AG08396 (cell line): ENCODE measurements at places on chromosomes 4 and X.

DNA sequence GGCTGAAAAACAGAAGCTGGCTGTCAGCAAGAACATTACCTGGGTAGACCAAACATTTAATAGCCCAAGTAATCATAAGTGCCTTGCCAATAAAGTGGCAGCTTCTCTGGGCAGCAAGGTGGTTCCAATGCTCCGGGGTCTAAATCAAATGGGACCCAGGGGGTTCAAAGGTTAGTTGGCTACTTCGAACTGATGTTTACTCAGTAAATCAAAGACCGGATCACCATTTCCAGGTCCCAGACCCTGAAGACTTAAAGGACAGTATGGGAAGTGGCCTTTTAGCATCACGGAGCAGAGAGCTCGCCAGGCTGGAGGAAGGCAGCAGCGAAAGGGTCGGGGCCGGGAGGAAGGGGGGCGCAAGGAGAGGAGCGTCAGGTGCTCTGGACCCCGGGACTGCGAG, 1.0 kb downstream of the SH3KBP1 start:
- no peak for DNase-seq

DNA sequence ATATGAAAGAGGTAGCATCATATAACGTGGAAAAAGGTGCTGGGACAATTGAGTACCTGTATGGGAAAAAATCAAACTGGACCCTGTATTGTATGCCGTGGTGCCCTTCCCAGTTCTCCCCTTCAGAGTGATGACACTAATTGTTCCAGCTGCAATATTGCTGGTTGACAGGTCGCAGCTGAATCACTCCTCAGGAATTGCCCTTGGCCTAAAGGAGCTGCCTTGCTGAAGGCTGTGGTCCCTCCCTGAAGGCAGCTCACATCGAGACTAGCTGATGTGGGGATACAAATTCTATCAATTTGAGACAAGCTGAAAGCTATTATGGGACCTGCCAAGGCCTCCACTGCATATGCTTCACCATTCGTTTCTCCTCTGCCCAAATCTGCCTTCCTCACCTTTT, 39.3 kb upstream of the CXCL8 start:
- DNase-seq, result no peak

DNA sequence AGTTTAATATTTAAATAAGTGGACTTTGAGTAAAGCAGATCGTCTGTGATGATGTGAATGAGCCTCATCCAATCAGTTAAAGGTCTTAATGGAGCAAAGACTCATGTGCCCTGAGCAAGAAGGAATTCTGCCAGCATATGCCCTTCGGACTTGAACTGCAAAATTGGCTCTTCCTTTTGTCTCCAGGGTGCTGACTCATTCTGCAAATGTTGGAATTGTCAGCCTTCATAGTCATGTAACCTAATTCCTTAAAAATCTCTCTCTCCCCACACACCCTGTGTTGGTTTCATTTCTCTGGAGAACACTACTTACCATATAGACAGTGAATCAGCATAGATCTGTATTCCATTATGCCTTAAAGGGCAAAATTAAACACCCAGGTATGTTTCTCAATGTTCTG, 609.8 kb upstream of the GALNTL6 start:
- no peak for DNase-seq

- no peak for DNase-seq
Observed at GRCh38 chrX:148522006-148522405, 21.6 kb downstream of the AFF2 start.

GRCh38 chr4:7218686-7219085, 26.3 kb downstream of the SORCS2 start:
- DNase-seq, result no peak

- no peak for DNase-seq
Observed at GRCh38 chrX:24294619-24295018, 19.2 kb downstream of the SUPT20HL2 start.

- no peak for DNase-seq
Observed at GRCh38 chrX:153925387-153925738, 701 bp downstream of the ARHGAP4 start.

DNA sequence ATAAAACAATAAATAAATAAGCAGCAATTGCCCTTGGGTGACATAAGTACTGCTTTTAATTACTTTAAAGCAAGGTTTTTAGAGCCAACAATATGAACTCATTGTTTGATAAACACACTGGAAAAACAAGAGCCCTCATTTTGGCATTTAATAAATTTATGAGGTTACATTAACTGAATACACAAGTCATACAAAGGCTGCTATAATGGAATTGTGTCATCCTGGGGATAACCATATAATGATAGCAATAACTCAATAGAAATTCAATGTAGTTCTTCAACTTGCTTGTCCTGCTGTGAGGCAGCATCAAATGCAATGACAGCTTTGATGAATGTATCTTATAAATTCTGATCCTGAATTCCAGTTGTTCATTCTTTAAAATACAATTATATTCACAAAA, 1512.5 kb downstream of the STIM2 start:
- DNase-seq, result no peak

DNA sequence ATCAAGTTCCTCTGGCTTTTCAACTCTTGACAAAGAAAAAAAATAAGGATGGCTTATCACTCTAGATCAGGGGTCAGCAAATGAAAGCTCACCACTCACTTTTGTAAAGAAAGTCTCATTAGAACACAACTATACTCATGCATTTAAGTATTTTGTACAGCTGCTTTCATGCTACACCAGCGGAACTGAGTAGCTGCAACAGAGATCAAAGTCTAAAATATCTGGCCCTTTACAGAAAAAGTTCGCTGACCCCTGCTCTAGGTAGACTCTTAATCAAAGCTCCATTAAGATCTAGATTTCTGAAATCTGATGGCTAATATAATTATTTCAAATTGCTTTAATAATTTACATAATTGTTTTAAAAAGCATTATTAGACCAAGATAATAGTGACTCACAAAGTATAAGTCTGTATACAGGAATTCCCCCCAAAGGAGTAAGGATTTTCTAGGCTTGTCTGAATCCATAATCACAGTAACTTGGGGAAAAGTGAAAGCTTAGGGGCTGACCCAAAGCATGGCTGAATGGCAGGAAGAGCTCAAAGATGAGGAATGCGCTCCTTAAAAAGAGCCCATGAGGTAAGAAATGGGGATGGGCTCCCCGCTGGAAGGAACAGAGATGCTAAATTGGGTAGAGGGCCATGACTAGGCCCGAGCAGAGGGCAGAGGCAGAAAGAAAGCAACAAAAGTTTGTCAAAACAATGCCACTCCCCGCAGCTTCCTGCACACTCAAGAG, 140.3 kb downstream of the SH3KBP1 start:
- DNase-seq, result no peak

GRCh38 chr4:153040677-153041076, 104.6 kb downstream of the FHDC1 start:
- DNase-seq, result no peak

DNA sequence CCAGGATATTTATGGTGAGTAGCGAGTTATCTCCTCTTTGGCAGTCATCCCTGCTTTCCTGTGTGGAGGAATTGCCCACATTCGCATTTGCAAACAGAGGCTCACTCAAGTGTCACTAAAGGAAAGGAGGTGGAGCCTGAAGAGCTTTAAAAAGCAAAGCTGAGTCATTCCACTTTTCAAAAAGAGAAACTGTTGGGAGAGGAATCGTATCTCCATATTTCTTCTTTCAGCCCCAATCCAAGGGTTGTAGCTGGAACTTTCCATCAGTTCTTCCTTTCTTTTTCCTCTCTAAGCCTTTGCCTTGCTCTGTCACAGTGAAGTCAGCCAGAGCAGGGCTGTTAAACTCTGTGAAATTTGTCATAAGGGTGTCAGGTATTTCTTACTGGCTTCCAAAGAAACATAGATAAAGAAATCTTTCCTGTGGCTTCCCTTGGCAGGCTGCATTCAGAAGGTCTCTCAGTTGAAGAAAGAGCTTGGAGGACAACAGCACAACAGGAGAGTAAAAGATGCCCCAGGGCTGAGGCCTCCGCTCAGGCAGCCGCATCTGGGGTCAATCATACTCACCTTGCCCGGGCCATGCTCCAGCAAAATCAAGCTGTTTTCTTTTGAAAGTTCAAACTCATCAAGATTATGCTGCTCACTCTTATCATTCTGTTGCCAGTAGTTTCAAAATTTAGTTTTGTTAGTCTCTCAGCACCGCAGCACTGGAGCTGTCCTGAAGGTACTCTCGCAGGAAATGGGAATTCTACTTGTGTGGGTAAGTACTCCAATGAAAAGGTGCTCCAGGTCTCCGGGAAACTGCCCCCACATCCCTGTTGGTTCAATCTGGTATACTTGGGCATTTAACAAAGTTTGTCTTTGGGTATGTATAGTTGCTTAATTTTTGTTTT, at the start of gene EGF:
EGF (plus strand) TSS at position 178 of the 890 bp plus-strand sequence; CDS start at position 631, 453 bp downstream.
- peak; percentile 15 for DNase-seq

DNA sequence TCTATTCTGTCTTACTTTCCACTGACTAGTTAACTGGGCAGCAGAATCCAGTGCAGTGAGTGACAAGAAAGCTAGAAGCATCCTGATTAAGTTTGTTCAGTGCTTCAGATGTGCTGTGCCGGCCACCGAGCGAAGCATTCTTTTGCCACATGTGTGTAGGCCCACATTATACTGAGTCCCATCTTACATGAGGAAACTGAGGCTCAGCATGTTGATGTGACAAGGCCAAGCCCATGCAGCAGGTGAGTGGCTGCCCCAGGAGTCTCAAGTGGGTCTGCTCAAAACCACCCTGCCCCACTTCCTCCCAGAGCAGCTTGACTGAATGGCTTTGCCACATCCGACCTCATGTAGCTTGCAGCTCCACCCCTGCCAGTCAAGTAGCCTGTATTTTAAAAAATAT, 50.5 kb downstream of the RHOH start:
- DNase-seq, result no peak

- DNase-seq, result no peak
Observed at GRCh38 chrX:68440442-68440841, 7.1 kb upstream of the OPHN1 start.

GRCh38 chr4:100979736-100980135, 367.6 kb downstream of the PPP3CA start:
- no peak for DNase-seq

- DNase-seq, result no peak
Observed at GRCh38 chrX:148457279-148457678, 43.1 kb upstream of the AFF2 start.

- no peak for DNase-seq
Observed at GRCh38 chr4:174435974-174436373, 86.3 kb downstream of the HPGD start.

DNA sequence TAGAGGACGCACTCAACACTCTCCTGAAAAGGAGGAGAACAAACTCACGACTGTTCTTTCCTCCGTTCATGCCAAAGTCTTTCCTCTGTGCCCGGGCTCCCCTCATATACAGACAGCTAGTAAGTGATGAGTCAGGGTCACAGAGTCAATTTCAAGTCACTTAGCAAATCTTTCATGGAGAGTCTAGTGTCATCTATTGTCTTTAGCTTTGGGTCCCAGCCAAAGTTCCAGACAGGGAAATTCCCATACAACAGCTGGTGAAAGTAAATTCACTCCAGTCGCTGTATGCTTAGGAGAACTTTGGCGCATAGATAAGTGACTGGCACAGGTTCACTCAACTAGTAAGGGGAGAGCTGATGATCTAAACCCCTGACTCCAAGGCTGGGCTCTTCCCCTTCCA, 226.5 kb downstream of the MID1 start:
- no peak for DNase-seq

GRCh38 chr4:63757929-63758328, 651.3 kb downstream of the TECRL start:
- DNase-seq, result no peak

DNA sequence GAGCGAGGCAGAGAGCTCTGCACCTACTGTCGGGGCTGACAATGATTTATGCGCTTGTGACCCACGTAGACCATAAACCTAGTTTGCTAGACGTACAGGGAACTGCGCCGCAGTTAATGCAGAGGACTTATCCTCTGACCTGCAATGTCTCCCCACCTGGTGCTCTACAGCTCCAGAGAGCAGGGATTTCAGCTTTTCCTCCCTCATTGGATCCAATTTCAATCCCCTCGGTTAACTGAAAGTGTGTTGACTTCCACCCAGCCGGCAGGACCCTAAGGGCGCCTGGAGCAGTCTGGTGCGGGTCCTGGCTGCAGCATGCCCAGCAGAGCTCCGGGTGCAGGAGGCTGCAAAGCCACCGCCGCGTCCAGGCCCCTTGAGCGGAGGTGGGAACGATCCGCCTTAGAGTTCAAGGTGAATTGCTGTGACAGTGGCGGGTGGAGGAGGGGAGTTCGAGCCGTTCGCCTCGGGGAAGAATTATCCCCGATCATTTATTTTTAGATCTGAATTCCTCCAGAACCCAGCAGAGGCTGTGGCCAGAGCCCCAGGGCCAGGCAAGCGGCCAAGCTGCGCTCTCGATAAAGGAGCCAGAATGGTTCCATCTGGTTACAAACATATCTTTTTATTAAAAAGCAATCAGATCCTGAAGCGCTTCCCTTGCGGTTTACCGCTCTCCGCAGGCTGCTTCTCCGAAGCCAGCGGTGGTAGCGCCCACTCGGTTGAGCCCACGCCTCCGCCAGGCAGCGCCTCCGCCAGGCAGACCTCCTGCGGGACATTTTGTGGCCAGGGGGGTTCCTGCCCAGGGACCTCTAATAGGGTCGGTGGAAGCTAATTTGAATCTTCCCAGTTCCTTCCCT, 66.0 kb downstream of the FBXO8 start:
- peak; percentile 48 for DNase-seq

DNA sequence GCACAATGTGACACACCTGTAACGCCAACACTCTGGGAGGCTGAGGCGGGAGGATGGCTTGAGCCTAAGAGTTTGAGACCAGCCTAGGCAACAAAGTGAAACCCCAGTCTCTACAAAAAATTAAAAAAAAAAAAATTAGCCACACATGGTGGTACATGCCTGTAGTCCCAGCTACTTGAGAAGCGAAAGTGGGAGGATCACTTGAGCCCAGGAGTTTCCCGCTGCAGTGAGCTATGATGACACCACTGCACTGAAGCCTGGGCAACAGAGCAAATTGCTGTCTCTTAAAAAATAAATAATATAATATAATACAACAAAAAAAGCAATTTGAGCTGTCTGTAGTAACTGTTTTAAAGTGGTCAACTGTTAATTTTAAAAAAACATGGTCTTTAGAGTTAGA, 13.2 kb downstream of the SPOCK3 start:
- no peak for DNase-seq

- DNase-seq, result peak; percentile 37
Observed at GRCh38 chr4:128524311-128524710, 236.7 kb upstream of the PGRMC2 start.

DNA sequence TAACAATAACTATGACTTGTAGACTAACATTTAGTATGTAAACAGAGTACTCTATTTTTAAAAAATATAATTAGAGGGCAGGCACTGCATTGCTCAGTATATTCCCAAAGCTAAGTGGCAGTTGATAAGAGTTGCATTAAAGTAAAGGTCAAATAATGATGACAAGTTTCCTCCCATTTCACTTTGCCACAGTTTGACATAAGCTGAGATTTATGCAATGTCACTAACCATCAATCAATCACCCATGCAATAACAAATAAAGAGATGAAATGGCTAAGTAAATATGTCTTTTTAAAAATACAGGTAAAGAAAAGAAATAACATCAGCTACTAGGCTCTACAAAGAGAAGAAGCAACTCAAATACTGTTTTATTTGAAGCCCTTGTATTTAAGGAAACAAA, 673.4 kb downstream of the PCDH18 start:
- DNase-seq, result no peak

DNA sequence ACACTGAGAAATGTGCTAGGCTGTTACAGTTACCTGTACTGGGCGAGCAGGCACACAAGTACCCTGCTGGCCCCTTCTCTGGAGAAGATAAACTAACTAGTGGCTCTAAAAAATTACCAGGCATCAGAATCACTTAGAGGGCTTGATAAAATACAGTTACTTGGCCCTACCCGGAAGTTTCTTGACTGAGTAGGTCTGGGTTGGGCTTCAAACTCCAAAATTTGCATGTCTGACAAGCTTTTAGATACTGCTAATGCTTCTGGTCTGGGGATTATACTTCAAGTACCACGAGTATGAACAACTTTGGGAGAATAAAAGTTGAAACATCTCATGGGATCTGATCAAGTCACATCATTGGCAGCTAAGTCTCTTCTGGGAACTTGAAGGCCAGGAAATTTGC, 30.8 kb downstream of the CEP135 start:
- no peak for DNase-seq
